ENCODE measurements at places on chromosomes 16 and 17. TPM values are rescaled to one million over a fixed set of nuclear protein-coding genes. Genes with fewer than 3 reads are reported as not detected.

DNA sequence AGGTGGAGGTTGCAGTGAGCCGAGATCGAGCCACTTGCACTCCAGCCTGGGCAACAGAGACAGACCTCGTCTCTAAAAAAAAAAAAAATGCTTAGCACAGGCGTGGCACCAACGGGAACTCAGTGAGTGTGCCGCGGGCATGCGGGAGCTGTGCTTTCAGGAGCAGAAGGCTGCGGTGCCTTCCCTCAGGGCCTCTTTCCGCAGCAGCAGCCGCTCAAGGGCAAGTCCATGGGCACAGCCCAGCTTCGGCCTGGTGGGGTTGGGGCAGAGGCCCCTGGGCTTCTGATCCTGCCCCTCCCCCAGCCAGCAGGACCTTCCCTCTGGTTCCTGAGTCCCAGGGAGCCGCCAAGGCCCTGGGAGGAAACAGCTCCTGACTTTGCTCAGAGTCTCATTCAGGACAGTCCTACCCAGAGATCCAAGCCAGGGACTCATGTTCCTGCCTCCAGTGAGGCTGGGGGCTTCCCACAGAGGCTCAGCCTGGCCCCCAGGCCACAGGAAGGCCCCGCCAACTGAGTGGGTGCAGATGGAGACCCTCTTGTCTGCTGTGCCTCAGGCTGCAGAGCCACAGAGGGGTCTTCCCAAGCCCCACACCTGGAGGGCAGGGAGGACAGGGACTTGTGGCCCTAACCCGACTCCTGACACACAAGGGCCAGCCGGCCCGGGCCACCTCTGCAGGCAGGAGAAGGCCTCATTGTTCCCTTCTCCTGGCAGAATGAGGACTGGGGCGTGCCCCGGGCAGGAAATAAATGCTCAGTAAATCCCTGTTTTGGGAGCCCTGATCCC lies 3.3 kb upstream of the ZG16B start:
- H3K27me3 ChIP-seq = no peaks in the 10 kb centered on the region
- H3K4me1 ChIP-seq = no peaks in the 10 kb centered on the region
- no peak overlapping the region for H3K27ac ChIP-seq
- no peak for DNase-seq

DNA sequence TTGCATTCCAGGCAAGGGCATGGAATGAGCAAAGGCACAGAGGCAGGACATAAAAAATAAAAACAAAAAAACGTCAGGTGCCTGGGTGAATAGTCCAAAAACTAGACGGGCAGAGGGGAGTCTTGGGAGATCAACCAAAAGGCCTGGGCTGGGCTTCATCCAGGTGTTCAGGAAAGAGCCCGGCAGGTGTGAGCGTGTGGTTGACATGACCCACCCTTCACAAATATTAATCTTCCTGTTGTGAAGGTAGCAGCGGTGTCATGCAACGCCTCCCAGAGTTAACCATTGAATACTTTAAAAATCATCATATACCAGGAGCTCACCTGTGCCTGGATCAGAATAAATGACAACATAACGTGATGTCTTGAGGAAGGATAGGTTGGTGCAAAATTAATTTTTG lies 90.6 kb downstream of the USP22 start:
- H3K4me3 ChIP-seq = no peak overlapping the region
- no peak for DNase-seq
- H3K36me3 ChIP-seq = no peaks in the 10 kb centered on the region
- H3K4me1 ChIP-seq = no peaks in the 10 kb centered on the region
- no peak overlapping the region for H3K27ac ChIP-seq
- H3K27me3 ChIP-seq = no peaks in the 10 kb centered on the region

ADAM11 gene
- 1.3 TPM for polyA plus RNA-seq

GRCh38 chr17:45732926-45733505 lies 51.1 kb upstream of the CRHR1 start:
- H3K27ac ChIP-seq = no peak overlapping the region
- no peak overlapping the region for H3K4me3 ChIP-seq
- no peak for DNase-seq
- H3K36me3 ChIP-seq = no peaks in the 10 kb centered on the region

RHBDL3 gene
- polyA plus RNA-seq = 0.32 TPM

DNA sequence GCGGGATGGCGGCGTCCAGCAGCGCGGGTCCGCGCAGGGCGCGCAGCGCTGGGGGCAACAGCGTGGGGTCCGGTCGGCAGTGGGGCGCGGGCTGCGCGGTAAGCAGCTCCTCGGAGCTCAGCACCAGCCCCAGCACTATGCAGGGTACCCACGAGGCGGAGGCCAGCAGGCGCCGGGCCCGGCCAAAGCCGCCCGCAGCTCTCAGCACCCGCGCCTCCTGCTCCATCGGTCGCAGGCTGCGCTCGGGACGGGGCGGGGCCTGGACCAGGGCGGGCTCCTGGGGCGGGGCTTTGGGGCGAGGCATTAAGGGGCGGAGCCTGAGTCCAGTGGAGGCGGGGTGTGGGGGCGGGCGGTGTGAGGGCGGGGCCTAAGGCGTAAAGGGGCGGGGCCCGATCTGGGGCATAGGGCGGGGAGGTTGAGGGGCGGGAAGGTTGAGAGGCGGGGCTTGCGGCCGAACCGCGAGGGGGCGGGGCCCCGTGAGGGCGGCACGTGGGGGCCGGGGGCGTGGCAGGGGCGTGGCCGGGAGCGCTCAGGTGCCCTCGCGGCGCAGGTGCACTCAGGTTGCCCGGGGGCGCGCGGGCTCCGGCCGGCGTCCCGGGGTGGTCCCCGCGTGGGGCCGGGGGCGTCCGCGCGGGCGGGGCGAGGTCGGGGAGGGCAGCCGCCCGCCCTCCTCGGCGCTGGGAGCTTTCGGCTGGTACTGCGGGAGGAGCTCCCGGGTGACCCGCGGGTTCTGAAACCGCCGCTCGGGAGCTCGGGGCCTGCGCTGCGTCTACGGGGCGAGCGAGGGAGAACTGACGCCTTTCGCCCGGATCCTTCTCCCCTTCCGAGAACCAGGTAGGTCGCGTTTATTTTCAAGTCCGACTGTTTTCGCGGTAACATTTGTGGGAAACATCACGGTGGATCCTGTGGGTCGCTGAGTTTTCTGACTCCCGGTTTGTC lies 1.4 kb upstream of the SLC22A31 start:
- no peaks in the 10 kb centered on the region for H3K36me3 ChIP-seq
- peaks cover 82% of the 10 kb centered on the region for H3K27me3 ChIP-seq
- H3K4me1 ChIP-seq = no peaks in the 10 kb centered on the region
- no peak overlapping the region for H3K27ac ChIP-seq
